T-helper 2 cell treated with Interferon-gamma antibody and Interleukin-4, amounts not matched to agents 100 ng/mL and 5 ng/mL, for 36 hours (primary cell): ENCODE measurements at places on chromosomes 6 and 20. TPM values are rescaled to one million over a fixed set of nuclear protein-coding genes. Genes with fewer than 3 reads are reported as not detected.

Gene PDE7B
- total RNA-seq = 13.5 and 14.0 TPM in 2 replicates

Gene SSTR4
- total RNA-seq = not detected in 2 replicates

Gene CAP2
- not detected in 2 replicates for total RNA-seq

Gene RNF144B
- 1.8 and 2.1 TPM in 2 replicates for total RNA-seq

Gene OPN5
- not detected in 2 replicates for total RNA-seq

Gene WASF1
- 0.20 and 1.5 TPM in 2 replicates for total RNA-seq

Gene ARHGAP18
- total RNA-seq = 9.2 and 12.4 TPM in 2 replicates

Gene BPIFB2
- not detected in 2 replicates for total RNA-seq

Gene PPP1R3G
- total RNA-seq = 0.02 TPM in 1 of 2 replicates, not detected in the other

Gene MAS1L
- total RNA-seq = not detected in 2 replicates

Gene SOX18
- 0.68 and 0.75 TPM in 2 replicates for total RNA-seq

Gene UTRN
- total RNA-seq = 116 and 125 TPM in 2 replicates

Gene MEI4
- total RNA-seq = not detected in 2 replicates

Gene TREML2
- total RNA-seq = 24.8 and 26.8 TPM in 2 replicates

Gene FAM209A
- total RNA-seq = 1.5 and 1.6 TPM in 2 replicates

Gene MUCL3
- not detected in 2 replicates for total RNA-seq

Gene C6orf163
- total RNA-seq = 1.3 and 2.2 TPM in 2 replicates

Gene UBE2C
- 181 and 183 TPM in 2 replicates for total RNA-seq

Gene PDE10A
- total RNA-seq = not detected in 2 replicates

Gene EPPIN
- not detected in 2 replicates for total RNA-seq

Gene OCSTAMP
- total RNA-seq = not detected in 2 replicates

Gene TP53INP2
- total RNA-seq = 1.6 and 2.1 TPM in 2 replicates

Gene CNKSR3
- not detected in 2 replicates for total RNA-seq

Gene KIF25
- not detected in 2 replicates for total RNA-seq

Gene MARCKS
- 0.11 and 0.20 TPM in 2 replicates for total RNA-seq

Gene RNF8
- 22.8 and 26.8 TPM in 2 replicates for total RNA-seq

Gene RHAG
- total RNA-seq = not detected in 2 replicates

Gene PXT1
- 0.09 and 0.11 TPM in 2 replicates for total RNA-seq

Gene AARS2
- 17.5 TPM in 2 replicates for total RNA-seq

Gene FGD2
- 2.0 and 2.6 TPM in 2 replicates for total RNA-seq

Gene MOXD1
- total RNA-seq = not detected in 2 replicates

Gene PRKN
- total RNA-seq = 0.14 and 0.91 TPM in 2 replicates

Gene PSMA7
- total RNA-seq = 317 and 321 TPM in 2 replicates

Gene CALHM6
- 17.1 and 20.7 TPM in 2 replicates for total RNA-seq

Gene SLC44A4
- total RNA-seq = not detected in 2 replicates

Gene PRRT1
- total RNA-seq = not detected in 2 replicates

Gene HFE
- 0.91 and 1.0 TPM in 2 replicates for total RNA-seq

Gene ZKSCAN8
- total RNA-seq = 18.6 and 19.5 TPM in 2 replicates

Gene SEL1L2
- not detected in 2 replicates for total RNA-seq

Gene CRYBG1
- 29.1 and 29.8 TPM in 2 replicates for total RNA-seq

Gene CTCFL
- total RNA-seq = not detected in 2 replicates

Gene C20orf141
- not detected in 2 replicates for total RNA-seq

Gene HDGFL1
- total RNA-seq = not detected in 2 replicates

Gene KCNK5
- total RNA-seq = 10.9 and 11.0 TPM in 2 replicates

Gene FAM184A
- 3.7 and 3.8 TPM in 2 replicates for total RNA-seq

Gene SRMS
- total RNA-seq = not detected in 2 replicates

Gene COL21A1
- total RNA-seq = not detected in 2 replicates

Gene ALDH8A1
- total RNA-seq = 2.7 and 2.9 TPM in 2 replicates

Gene DNMT3B
- 3.5 and 3.8 TPM in 2 replicates for total RNA-seq

Gene GUCA1A
- total RNA-seq = 0.11 TPM in 1 of 2 replicates, not detected in the other

Gene RFX6
- not detected in 2 replicates for total RNA-seq

Gene CRIP3
- total RNA-seq = 0.23 and 0.34 TPM in 2 replicates
